ENCODE measurements at places on chromosomes 4 and X.

DNA sequence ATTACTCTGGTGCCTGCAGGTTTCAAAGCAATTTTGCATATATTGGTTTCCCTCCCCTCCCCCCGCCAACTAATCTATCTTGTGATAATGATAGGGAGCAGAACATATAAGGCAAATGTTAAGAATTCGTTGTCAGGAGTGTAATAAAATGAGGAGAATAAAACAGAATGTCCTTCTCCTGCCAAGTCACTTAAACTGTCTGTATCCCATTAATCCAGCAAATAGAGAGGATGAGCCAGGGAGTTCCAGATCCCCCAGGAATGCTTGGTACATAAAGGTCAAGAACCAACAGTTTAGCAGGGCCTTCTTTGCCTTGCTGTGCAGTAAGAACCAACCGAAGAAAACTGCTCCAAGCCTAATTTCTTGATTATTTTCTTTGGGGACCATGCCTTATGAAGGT, 141.4 kb downstream of the AMELX start:
- DNase-seq: no peak

DNA sequence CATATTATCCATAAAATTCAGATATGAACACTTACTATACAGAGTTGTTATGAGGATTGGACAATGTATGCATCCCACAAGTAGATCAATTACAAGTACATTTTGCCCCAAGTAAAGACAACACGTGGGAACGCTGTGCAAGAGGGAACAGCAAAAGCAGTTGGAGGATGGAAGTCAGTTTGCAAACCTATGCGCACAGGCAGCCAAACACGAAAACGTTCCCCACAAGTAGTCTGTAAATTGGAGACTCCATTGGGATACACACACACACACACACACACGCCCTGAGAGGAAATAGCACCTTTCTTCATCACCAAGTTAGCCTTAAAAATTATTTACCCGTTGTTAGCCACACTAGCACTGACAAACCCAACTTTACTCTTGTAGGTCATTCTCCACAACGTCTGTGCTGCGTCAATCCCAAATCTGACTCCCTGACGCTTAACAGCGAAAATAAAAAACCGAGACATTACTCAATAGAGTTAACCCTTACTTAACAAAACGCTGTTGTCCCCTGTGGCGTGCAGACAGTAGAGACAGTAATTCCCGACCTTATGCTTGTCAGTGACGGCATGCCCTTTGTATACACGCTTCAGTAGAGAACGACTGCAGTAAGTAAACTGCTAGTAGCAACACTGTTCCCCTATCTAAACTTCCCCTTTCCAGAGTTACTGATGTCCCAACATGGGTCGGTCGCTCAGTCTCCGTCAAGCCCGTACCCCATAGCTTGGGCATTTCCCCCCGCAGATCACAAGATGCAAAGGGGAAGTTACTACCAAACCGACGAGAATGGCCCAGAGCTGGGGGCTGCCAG, 730 bp downstream of the MANBA start:
- DNase-seq: peak; percentile 46

DNA sequence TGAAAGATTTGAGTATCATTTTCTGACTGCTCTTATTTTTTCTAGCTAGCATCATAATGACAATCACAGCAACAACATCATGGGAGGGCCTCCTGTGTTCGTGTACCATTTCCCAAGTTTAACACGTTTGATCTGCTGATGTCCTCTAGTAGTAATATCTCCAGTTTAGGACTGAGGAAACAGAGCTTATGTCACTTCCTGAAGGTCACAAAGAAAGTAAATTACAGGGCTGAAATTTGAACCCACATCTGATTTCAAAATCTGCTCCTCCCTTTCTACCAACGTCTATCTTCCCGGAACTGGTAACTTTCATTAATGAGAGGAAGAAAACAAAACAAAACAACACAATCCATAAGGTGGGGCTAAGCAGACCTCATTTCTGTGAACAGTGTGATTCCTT, 302.7 kb downstream of the PACRGL start:
- no peak for DNase-seq

DNA sequence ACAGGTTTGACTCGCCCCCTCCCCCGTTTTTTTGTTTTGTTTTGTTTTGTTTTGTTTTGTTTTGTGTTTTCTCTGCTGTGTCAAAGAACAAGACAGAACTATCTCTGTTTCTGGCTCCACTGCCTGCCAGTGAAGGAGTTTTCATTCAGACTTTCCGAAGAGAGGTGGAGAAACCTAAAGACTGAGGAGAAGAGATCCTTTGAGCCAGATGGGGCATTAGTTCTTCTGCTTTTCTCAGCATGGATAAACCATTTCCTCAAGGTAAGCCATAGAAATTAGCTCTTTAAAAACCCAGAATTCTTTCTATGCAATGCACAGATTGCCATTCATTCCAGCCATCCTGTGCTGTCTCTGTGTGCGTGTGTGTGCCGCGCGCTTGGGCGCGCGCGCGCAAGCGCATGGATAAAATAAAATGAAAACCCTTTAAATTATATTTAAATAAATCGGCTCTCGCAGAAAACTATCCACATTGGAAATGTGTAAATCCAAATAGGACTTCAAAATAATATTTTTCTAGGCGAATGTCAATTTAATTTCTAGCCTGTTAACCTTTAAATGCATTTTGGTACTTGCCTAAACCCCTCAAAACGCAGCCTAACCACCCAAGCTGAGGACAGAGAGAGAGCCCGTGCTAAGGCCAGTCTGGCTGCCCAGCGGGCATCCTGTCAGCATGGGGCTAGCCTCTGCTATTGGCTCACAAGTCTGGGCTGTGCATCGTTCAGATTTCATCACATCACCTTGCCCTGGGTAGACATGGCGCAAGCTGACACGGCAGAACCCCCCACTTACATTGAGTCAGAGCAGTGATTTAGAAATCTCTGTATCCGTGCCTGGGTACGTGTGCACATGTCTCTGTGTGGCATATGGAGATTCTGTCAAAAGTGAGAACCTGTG, 113.0 kb upstream of the VAMP7 start:
- peak; percentile 48 for DNase-seq

- no peak for DNase-seq
Measured at GRCh38 chr4:93066749-93067148, 761.8 kb upstream of the ATOH1 start.

DNA sequence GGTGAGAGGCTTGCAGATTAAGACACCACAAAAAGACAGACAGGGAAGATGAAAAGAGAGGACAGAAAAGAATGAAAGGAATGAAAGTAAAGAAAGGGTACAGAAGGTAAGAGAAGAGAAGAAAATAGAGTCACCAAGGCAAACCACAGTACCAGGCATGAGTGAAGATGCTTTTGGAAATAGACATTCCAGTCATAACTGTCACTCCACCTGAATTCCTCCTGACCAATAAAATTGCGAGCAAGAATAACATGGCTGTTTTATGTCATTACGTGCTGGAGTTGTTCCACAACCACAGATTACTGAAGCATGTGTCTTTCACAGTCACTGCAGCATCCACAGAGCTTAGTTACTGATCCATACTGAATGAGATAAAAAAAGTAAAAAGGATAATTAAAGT, 864.9 kb upstream of the SLIT2 start:
- no peak for DNase-seq

GRCh38 chr4:168993714-168994510, 16.1 kb downstream of the CBR4 start:
- no peak for DNase-seq

GRCh38 chrX:68934922-68935321, 106.1 kb downstream of the EFNB1 start:
- no peak for DNase-seq

DNA sequence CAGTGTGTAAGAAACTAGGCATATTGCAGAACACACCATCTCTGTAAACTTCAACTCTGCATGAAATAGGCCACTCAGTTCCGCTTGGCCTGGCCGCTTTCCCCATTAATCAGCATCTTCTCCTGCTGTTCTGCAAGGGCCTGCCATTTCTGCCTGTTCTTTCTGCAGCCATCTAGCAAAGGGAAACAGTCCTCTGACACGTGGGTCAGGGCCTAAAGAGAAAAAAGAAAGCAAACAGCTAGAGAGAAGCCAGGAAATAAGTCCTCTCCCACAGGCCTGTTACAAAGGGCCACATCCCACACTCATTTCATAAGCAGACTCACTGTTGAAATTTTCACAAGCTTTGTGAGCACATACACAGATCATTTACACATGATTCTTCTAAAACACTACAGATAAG, 130.1 kb downstream of the PDE5A start:
- peak; percentile 25 for DNase-seq

DNA sequence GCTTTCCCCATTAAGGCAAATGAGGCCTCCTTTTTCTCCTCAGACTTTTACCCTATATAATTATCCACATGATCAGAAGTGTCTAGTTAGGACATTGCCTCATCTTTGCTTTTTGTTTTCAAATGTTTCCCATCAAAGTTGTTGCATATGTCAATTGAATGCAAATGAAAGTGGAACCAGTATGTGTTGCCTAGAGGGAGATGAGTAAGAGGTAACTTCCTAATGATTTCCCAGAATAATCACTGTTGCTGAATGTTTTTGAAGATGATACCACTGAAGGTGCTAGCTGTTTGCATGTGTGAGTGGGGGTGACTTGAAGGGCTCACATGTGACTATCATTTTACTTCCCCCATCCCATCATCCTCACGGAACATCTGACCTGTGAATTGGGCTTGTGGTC, 33.9 kb downstream of the PAK3 start:
- DNase-seq: no peak

GRCh38 chr4:104919406-104919805, 227.3 kb upstream of the TET2 start:
- no peak for DNase-seq

- no peak for DNase-seq
Measured at GRCh38 chrX:41971346-41971745, 48.0 kb upstream of the CASK start.

GRCh38 chr4:40731792-40732245, 17.9 kb upstream of the NSUN7 start:
- DNase-seq: peak; percentile 62

GRCh38 chrX:116417968-116418367, 18.4 kb upstream of the SLC6A14 start:
- no peak for DNase-seq

DNA sequence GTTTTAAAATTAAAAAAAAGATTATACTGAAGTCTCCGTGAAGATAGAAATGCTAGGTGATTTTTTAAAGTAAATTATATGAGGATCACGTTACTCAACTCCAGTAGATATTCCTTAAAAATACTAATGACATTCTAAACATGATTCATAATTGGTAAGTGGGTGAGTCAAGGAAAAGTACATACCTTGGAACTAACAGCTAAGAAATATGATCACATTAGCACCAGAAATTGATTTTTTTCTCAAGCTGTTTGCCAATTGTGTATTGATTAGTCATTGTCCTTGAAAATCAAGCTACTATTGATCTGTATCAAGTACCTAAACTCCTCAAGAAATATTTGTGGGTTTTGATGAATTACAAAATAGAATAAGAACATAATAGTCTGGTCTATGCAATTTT, 362.6 kb upstream of the PPP1R2C start:
- DNase-seq: no peak
